ENCODE measurements at places on chromosomes 5 and 9.

- no peak for DNase-seq
Measured at GRCh38 chr9:106288689-106289088, 574.3 kb upstream of the ZNF462 start.

DNA sequence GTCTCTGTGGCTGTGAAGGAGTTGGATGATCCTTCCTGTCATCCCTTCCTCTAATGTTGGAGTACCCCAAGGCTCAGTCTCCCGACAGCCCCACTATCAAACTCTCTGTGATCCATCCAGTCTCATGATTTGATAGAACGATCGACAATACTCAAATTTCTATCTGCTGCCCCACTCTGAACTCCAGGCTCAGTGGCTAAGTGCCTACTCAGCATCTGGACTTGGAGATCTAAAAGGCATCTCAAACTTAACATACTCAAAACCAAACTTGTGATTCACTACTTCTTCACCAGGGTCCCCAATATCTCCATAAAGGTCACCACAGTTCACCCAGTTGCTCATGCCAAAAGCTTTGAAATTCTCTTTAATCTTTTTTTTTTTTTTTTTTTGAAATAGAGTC is 15.1 kb upstream of the STRBP start:
- no peak for DNase-seq

DNA sequence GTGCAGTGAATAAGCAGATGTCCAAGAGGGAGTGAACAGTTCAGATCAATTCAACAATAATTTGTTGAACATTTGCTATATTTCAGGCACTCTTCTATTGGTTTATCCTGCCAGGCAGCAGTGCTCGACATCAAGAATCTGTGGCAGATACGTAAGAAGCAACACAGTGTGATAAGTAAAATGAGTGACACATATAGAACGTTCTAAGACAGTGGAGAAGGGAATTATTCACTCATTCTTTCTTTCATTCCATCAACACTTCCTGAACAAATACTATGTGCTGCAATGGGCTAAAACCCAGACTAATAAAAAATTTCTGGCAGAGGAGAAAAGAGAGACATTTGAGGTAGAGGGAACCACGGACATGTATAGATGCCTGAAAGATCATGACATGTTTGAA is 89.9 kb upstream of the GLIS3 start:
- no peak for DNase-seq

DNA sequence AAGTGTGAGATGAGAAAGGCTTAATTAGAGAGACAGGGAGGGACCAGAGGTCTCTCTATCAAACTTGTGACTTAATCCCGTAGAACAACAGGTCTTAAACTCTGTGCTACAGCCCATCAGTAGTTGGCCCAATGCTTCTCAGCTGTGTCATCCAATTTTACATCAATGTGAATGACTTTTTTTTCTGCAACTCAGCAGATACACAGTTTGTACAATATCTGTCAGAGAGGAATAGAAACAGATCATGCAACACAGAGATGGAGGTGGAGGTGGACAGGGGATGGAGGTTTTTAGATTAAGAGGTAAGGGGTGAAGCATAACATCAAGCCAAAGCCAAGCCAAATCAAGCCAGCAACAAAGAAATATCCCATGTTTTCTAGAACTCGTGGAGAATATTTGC is 43.0 kb downstream of the FBXW11 start:
- no peak for DNase-seq

GRCh38 chr9:17810728-17811571 is 232.1 kb downstream of the SH3GL2 start:
- peak; percentile 85 for DNase-seq

DNA sequence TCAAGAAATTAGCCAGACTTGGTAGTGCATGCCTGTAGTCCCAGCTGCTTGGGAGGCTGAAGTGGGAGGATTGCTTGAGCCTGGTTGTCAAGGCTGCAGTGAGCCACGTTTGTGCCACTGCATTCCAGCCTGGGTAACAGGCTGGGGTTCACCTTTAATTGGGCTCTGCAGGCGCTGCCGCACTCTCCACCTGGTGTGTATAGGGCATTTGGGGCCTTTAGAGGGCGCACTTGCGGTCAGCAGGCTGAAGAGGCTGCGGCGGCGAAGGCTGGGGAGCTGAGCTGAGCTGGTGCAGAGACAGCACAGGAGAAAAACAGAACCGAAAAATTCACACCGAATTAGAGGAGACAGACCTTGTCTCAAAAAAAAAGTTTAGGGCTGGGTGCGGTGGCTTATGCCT is 31.2 kb downstream of the CDK7 start:
- DNase-seq, result no peak

DNA sequence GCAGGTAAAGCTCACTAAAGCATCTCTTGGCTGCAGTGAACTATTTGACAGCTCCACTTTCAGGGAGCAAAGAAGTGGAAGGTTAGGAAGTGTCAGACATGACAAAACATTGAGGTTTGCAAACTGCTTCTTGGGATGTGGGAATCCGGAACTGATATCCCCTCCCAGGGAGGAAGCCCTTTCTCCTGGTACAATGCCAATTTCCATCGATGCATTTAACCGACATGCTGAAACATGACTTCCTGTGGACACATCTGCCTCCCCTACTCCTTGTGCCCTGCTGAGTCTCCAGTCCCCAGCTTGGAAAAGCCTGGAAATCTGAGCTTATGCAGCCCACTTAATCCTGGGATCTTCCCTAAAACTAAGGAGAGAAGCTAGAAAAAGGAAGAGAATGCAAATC is 323.1 kb upstream of the DAP start:
- no peak for DNase-seq

GRCh38 chr5:171627936-171628632 is 157.5 kb upstream of the SMIM23 start:
- DNase-seq, result no peak

DNA sequence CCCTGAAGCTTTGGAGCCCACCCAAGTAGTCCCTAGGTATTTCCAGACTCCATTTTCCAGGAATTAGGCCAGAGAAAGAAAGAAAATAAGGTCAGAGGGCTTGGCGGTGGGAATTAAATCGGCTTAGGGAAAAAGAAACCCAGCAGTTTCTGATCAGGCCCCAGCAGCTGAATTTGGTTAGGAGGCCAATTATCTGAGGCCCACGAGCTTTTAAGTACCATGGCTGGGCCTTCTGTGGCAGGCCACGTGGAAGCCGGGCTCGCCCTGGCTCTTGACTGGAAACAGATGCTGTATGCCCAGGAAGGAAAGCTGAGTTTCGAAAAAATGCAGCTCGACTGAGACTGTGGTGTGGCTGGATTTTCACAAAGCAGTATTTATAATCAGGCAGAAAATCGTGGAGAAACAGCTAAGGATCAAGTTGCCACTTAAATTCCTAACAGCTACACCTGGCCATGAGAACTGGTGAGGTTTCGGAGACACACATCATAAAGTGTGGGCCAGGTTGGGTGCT is 75.1 kb upstream of the PANK3 start:
- DNase-seq, result no peak

GRCh38 chr5:179151286-179152118 is 91.3 kb downstream of the ZNF354C start:
- no peak for DNase-seq
